ENCODE measurements at places on chromosomes 6 and 20.

DNA sequence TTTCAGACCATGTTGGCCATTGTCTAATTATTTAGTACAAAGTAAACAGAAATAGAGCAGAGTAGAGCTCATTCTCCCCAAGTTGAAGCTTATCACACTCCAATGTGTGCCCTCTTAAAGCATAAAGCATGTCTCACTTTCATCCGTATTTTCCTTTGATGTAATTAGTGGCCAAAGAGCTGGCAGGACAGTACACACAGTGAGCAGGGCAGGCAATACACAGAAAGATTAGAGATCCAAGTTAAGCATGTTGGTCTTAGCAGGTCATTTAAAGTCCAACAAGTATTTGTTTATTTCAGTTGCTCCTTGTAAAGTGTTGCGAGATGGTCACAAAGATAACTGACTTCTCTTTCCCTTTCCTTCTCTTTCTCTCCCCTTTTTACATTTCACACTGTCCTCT, 47.2 kb downstream of the RFX6 start:
- no peak for DNase-seq

DNA sequence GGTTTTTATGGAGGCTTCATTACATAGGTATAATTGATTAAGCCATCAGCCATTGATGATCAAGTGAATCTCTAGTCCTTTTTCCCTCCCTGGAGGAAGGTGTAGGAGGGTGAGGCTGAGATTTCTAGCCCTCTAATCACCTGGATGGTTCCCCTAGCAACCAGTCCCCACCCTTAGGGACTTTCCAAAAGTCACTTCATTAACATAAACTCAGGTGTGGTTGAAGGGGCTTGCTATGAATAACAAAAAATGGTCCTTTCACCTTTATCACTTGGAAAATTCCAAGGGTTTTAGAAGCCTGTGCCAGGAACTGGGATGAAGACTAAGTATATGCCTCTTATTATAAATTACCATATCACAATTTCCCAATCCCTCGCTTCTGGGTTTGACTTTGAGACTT, 40.4 kb downstream of the SMPDL3A start:
- no peak for DNase-seq

DNA sequence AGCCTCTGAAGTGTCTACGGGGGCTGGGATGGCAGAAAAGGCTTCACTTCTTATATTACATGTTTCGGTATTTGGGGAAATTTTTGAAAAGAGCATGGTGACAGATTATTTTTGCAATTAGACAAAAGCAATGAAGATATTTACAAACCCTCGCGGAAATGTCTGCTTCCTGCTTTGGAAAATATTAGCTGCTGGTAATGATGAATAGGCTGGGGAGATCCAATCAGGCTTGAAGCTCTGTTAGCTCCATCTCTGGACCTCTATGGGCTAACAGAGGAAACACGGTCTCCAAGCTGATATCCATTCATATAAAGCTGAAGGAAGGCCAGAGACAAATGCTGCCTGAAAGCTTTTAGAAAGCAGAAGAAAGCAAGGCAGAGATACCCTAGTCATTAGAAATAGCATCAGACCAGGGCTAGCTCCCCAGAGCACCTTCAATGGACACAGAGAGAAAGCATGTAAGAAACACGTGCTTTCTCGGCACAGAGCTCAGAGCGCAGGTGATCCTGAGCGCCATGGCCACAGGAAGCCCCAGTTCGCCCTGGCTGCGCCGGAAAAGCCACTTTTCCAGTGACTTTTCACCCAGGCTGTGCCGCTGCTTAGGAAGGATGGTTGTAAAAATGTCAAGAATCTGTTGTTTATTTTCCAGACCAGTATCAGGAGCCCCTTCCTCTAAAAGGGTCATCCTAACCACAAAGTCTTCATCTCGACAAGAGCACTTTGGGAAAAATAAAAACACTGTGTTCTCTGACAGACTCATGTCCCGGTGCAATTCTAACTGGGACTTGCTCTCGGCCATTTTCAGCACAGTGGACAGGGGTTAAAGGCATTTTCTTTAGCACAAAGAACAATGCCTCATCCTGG, 68.5 kb upstream of the NFATC2 start:
- DNase-seq, result no peak

- no peak for DNase-seq
Observed at GRCh38 chr20:62581806-62582205, 60.5 kb upstream of the SLCO4A1 start.

DNA sequence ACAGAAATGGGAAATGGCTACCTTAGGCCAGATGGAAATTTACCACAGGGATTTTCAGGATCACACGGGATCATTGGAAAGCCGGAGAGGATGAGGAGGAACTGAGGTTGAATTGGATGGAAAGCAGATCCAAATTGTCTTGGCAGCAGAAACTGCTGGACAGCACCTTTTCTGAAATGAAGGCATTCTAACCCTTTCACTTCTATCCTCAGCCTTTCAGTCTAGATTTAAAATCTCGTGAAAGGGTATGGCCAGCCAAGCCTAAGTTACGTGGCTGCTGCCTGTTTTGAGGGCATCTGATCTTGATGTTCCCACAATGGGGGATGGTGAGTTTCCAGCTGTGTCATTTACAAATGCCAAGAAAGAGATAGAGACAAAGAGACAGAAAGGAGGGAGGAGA, 358.2 kb downstream of the KIF16B start:
- no peak for DNase-seq

DNA sequence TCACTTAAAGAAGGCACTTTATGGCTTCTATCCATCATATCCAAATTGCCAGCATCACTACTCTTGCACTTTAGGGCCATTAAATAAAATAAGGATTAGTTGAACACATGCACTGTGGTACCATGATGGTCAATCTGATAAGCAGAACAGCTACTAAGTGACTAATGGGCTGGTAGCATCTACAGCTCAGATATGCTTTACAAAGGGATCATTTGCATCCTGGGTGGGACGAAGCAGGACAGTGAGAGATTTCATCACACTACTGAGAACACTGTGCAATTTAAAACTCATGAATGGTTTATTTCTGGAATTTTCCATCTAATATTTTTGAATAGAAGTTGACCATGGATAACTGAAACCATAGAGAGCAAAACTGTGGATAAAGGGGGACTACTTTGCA, 25.1 kb upstream of the ZSCAN9 start:
- no peak for DNase-seq

- peak; percentile 63 for DNase-seq
Observed at GRCh38 chr6:30357678-30358540, 13.0 kb downstream of the RPP21 start.

- DNase-seq, result no peak
Observed at GRCh38 chr6:53658992-53659391, 6.6 kb downstream of the KLHL31 start.

- no peak for DNase-seq
Observed at GRCh38 chr6:47323321-47323720, 13.6 kb upstream of the TNFRSF21 start.

All from SJCRH30 (cell line).